AG08395 (cell line): ENCODE measurements at places on chromosomes 5 and 9.

DNA sequence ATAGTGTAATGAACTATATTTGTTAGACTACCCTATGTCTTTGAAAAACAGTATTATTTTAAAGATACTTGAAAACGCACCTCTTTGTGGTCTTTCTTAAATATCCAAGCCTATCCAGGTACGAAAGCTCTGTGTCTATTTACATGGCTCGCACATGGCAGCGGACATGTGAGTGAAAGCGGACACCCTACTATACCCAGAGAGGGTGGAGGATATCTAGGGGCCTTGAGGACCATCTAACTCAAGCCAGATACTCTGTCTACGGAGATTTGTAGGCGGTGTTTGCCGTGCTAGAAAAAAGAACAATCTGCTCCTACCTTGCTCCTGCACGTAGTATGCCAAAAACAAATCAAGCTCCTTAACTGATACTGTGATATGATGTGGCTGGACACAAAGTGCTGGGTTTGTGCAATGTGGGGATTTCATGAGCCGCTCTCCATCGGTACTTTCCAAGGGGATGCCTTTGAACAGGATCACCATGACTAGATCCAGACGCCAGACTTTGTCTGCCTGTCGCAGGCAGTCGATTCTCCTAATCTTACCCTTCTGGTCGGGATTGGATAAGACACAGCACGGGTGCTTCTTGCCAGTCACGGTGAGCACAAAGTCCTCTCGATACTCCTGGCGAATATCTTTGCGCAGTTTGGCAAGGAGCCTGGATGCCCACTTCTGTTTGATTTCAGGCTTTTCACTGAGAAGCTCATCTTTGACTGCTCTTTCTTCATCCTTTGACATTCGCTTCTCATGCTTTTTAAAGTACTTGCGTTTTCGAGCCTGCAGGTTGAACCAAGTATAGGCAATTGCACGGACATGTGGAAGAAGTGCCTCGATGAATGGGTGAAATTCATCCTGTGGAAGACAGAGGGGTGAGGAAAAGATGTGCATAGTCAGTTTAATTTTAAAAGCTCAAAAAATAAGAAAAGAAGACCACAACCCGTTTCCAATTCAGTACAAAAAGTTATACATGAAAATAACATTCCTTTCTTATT, 7.0 kb downstream of the NFIB start:
- no peak for DNase-seq

- DNase-seq = no peak
Measured at GRCh38 chr5:169871826-169872490, 108.3 kb downstream of the INSYN2B start.

DNA sequence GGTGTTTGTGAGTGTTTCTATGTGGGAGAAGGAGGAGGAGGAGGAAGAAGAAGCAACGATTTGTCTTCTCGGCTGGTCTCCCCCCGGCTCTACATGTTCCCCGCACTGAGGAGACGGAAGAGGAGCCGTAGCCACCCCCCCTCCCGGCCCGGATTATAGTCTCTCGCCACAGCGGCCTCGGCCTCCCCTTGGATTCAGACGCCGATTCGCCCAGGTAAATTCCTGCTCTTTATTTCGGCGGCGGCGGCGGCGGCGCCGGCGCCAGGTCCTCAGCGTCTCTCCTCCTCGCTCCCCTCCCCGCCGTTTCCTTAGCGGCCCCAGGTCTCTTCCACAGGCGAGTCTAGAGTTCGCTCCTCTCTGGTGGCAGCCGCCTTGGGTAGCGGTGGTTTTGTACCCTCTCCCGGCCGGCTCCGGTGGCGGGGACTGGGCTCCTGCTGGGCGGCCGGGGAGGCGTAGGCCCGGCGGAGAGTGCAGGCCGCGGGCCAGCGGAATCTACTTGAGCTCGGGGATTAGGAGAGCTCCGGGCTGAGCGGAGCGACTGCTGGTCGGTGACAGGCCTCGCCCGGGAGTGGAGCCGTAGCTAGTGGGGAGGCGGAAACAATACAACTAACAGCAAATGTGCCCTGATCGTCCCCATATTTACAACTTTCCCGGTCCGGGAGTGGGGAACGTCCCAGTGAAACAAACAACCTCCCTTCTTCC, 547 bp downstream of the NIPBL start:
- peak; percentile 35 for DNase-seq

GRCh38 chr5:177133853-177134696, 502 bp downstream of the NSD1 start:
- no peak for DNase-seq

GRCh38 chr5:957748-958485, 50.7 kb upstream of the NKD2 start:
- no peak for DNase-seq

DNA sequence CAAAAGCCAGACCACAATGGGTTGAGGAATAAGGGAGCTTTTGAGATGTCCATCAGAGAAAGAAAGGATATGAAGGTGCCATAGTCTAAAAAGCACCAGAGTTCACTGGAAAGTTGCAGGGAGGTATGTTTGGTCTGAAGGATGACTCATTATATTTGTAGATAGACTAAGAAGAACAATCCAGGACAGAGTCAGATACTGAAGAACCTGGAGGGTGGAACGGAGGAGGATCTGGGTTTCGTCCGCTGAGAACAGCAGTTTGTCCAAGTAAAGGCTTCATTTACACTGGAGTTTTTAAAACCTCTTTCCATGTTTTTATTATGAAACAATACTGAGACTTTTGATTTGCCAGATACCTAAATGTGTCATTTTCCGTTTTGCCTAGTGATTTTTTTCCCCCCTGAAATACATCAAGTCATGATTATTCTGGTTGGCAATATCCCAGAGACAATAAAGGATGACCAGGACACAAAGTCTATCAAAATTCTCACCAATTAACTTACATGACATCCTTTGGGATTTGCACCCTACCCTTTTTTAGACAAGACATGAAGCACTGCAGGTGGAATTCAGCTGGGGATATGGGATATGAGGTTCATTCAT, 219.9 kb downstream of the MLLT3 start:
- DNase-seq = no peak

GRCh38 chr9:127519301-127520166, 68.2 kb downstream of the LRSAM1 start:
- DNase-seq = peak; percentile 96

- DNase-seq = no peak
Measured at GRCh38 chr5:178123966-178124925, 6.6 kb upstream of the RMND5B start.

DNA sequence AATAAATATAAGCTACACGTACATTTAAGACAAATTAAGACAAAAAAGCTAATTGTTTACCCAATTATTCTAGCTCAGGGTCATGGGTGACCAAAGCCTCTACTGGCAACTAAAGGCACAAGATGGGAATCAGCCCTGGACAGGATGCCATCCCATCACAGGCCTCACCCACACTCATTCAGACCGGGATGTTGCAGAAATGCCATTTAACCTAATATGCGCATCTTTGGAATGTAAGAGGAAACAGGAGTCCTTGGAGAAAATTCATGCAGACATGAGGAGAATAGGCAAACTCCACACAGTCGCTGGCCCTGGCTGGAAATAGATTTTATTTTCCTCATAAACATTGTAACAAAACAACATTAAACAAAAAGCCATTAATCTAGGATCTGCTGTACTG, 2003.8 kb upstream of the CDH9 start:
- no peak for DNase-seq

- no peak for DNase-seq
Measured at GRCh38 chr9:85004818-85005413, 335.4 kb downstream of the NTRK2 start.

- DNase-seq = no peak
Measured at GRCh38 chr5:143019157-143019556, 249.0 kb downstream of the ARHGAP26 start.

- no peak for DNase-seq
Measured at GRCh38 chr5:142605611-142606010, 80.3 kb downstream of the FGF1 start.

DNA sequence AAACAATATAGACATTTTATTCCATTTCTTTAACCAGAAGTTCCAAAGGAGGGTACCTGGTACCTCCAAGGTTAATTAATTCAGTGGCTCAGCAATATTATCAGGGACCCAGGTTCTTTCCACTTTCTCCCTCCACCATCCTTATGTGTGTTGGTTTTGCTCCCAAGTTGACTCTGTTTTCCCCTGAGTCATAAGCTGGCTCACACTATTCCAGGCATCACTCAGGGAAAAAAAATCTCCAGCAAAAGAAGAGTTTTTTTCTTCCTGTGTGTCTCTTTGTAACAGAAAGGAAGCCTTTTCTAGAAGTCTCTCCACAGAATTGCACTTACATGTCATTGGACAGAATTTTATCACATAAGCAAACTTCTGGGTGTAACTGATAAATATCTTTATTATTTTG, 31.2 kb upstream of the GALNT10 start:
- DNase-seq = peak; percentile 54

DNA sequence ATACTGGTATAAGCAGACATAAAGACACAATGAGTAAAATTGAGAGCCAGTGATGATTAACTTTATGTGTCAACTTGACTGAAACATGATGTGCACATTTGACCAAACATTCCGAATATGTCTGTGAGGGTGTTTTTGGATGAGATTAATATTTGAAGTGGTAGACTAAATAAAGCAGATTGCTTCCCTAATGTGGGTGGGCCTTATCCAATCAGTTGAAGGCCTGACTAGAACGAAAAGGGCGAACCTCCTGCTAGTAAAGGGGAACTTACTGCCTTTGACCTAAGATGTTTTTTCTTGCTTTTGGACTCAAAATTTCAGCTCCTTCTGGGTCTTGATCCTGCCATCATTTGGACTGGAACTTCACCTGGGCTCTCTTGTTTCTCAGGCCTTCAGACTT, 1387.7 kb upstream of the CDH6 start:
- DNase-seq = no peak

DNA sequence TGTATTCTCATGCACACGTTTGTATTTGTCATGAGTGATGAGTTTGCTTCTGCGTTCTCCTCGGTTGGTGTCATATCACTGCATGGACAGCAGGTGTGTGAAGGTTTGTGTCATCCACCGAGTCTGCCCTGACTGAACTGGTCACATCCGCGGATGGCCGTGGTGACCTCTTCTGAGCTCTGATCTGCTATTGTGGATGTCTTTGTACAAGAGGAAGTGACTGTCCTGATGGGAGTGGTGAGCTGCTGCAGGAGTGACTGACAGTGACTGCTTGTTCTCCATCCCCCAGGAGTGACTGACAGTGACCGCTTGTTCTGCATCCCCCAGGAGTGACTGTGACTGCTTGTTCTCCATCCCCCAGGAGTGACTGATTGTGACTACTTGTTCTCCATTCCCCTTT, 69.9 kb downstream of the EHMT1 start:
- no peak for DNase-seq

- peak; percentile 22 for DNase-seq
Measured at GRCh38 chr5:108345541-108346171, 36.2 kb downstream of the FBXL17 start.

DNA sequence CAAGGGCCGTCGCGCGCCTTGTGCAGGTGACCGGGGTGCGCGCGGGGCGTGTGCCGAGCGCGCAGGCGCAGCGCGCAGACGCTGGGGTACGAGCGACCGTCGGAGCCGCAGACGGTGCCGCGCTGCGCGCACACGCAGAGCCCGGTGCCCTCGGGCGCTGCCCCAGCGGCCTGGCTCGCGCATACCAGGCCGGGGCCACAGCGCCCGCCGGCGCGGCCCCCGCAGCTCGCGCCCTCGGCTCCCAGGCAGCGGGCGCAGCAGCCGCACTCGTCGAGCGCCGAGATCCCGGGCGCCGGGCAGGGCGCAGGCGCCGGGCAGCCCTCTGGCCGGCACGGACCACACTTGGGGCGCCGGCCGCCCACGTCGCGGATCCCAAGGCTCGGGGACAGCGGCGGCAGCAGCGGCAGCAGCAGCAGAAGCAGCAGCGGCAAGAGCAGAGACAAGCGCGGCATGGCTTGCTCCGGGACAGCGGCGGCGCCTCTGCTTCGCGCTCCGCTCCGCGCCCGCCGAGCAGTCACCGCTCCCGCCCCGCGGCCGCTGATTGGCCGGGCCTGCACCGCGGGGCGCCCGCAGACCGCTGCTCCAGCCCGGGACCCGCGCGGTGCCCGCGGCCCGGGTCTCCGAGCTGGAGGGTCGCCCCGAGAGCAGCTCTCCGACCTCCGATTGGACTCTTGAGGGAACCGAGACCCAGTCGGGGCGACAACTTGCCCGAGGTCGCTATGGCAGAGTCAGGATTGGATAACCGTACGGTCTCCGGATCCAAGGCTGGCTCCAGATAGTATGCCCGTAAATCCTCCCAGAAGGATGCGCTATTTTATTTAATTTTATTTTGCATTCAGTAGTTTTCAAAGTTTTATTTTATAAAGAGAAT, at the start of gene IGFBPL1:
TSS of gene IGFBPL1 (minus strand) at position 482 of the 871 bp plus-strand sequence. CDS start at position 452, 30 bp downstream.
- peak; percentile 62 for DNase-seq
